ENCODE measurements at places on chromosomes 2 and 18.

DNA sequence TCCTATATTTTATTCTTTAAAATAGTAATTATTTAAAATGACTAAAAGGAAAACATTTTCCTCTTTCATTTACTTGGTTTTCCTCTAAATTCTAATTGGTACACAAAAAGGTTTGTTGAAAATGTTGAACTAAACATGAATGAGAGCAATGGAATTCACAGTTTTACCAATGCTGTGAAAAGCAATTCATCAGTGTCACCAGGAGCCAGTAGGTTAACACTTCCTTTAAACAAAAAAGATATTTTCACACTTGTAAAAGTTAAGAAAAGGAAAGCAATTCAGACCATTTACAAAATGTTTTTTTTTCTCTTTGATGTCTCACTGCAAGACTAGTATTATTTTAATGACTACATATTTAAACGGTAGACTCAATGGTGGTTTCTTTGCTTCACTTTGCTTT is 341.6 kb downstream of the RIT2 start:
- no peaks in the 10 kb centered on the region for H3K27me3 ChIP-seq
- H3K4me3 ChIP-seq, result no peak overlapping the region
- no peaks in the 10 kb centered on the region for H3K4me1 ChIP-seq
- no peak for DNase-seq
- H3K27ac ChIP-seq, result no peak overlapping the region
- H3K36me3 ChIP-seq, result no peaks in the 10 kb centered on the region

DNA sequence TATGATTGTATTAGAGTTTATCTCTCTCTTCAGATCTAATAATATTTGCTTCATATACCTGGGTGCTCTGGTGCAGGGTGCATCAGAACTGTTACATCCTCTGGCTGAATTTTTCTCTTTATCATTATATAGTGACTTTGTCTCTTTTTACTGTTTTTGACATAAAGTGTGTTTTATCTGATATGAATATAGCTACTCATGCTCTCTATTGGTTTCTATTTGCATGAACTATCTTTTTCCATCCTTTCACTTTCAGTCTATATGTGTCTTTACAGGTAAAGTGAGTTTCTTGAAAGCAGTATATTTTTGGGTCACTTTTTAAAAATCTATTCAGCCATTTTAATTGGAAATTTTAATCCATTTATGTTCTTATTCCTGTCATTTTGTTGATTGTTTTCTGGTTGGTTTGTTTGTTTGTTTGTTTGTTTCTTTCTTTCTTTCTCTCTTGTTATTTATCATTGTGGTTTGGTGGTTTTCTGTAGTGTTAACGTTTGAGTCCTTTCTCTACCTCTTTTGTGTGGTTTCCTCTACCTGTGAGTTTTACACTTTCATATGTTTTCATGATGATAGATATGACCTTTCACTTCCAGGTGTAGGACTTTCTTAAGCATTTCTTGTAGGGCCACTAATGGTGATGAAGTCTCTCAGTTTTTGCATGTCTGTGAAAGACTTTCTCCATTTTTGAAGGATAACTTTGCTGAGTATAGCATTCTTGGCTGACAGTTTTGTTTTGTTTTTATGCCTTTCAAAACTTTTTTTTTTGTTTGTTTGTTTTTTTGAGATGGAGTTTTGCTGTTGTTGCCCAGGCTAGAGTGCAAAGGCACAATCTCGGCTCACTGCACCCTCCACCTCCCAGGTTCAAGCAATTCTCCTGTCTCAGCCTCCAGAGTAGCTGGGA is 54.9 kb downstream of the CCNT2 start:
- no peaks in the 10 kb centered on the region for H3K36me3 ChIP-seq
- H3K27me3 ChIP-seq, result no peaks in the 10 kb centered on the region
- H3K4me1 ChIP-seq, result no peaks in the 10 kb centered on the region
- DNase-seq, result no peak
- no peak overlapping the region for H3K27ac ChIP-seq

DNA sequence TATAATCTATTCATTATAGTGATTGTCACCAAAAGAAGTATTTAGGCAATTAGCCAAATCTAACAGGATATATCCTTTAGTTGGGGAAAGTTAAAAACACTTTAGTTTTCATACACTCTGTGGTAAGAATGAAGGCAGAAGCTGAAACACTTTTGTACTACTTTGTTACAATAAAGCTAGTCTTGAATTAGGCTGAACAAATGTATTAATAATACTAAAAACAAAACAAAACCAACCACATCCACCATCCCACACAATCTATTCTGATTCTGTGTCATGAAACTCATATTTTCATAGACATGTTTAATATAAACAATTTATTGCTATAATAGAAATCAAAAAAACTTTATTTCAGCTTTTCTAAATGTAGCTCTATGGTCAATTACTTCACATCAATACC is 508.8 kb downstream of the ZEB2 start:
- H3K27ac ChIP-seq, result no peak overlapping the region
- no peak overlapping the region for H3K4me3 ChIP-seq
- no peak for DNase-seq
- no peaks in the 10 kb centered on the region for H3K27me3 ChIP-seq

DNA sequence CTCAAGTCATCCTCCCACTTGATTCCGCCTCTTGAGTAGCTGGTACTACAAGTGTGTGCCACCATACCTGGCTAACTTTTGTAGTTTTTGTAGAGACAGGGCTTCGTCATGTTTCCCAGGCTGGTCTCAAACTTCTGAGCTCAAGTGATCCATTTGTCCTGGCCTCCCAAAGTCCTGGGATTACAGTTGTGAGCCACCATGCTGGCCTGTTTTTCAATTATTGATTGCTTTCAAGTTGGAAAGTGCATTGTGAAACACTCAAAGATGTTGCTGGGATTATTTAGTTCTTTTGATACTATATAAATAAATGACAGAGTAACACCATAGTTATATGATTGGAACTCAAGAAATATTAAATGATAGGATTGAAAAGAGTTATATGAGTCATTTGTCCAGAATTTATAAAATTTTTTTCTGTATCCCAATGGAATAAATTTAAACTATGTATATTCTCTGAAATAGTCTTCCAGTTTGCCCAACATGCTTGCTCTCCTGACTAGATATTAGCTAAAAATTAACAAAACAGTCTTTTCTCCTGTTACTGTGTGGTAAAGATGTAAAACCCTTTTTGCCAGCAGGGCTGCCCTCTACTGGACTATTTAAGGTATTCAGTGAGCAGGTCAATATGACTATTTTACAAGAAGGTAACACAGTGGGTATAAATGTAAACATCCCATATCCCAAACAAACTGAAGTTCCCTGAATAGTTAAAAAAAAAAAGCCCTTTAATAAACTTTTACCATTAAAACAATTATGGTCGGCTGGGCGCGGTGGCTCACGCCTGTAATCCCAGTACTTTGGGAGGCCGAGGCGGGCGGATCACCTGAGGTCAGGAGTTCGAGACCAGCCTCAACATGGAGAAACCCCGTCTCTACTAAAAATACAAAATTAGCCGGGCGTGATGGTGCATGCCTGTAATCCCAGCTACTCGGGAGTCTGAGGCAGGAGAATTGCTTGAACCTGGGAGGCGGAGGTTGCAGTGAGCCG is 42.7 kb downstream of the ACSL3 start:
- no peaks in the 10 kb centered on the region for H3K27me3 ChIP-seq
- no peak overlapping the region for H3K4me3 ChIP-seq
- H3K27ac ChIP-seq, result no peak overlapping the region
- DNase-seq, result peak; percentile 3

DNA sequence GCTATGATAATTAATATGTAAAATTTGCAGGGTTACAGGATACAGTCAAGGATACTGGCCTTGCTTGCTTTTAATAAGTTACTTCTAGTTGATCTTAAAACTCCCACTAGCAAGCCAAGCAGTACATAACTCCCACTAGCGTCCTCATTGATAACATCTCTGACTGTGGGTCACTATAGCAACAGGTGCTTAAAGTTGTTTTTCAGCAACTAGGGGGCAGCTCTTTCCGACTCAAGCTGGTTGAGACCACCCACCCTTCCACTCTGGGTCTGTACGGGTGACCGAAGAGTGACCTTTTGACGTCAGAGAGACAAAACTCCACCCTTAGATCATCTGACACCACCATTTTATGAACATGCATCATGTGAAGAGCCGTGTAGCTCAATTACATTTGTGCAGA is 208.6 kb downstream of the MYO1B start:
- no peak for DNase-seq
- H3K36me3 ChIP-seq, result no peaks in the 10 kb centered on the region
- no peaks in the 10 kb centered on the region for H3K27me3 ChIP-seq

DNA sequence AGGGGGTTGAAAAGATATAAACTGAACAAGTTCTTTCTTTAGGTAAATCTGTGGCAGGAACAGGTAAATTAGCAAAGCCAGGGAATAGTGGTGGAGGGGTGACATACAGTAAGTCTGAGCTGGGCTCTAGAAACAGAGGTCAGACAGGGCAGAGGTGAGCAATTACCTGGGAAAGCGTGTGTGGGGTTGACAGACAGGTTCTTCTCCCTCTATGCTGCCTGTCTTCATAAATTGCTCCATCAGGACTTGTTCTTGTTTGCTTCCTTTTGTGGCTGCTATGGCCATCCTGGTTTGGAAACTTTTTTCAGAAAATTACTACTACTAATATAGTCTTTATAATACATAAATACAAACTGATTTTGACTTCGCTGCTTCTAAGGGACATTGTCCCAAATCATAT is 3.4 kb upstream of the ANKRD12 start:
- no peak for DNase-seq
- no peak overlapping the region for H3K4me3 ChIP-seq
- H3K4me1 ChIP-seq, result peaks cover 12% of the 10 kb centered on the region
- H3K27ac ChIP-seq, result peak overlapping the region; percentile 40
- no peaks in the 10 kb centered on the region for H3K27me3 ChIP-seq

- no peaks in the 10 kb centered on the region for H3K27me3 ChIP-seq
- no peak overlapping the region for H3K27ac ChIP-seq
- H3K4me3 ChIP-seq, result no peak overlapping the region
- no peaks in the 10 kb centered on the region for H3K36me3 ChIP-seq
Measured at GRCh38 chr2:33033606-33034081, 86.9 kb downstream of the LTBP1 start.

GRCh38 chr2:30417253-30417652 is 29.8 kb upstream of the LCLAT1 start:
- no peak for DNase-seq
- H3K36me3 ChIP-seq, result no peaks in the 10 kb centered on the region
- no peak overlapping the region for H3K27ac ChIP-seq

GRCh38 chr18:50711386-50711785 is 108.4 kb downstream of the MRO start:
- no peak for DNase-seq
- H3K36me3 ChIP-seq, result no peaks in the 10 kb centered on the region
- no peak overlapping the region for H3K4me3 ChIP-seq
- no peak overlapping the region for H3K27ac ChIP-seq
- no peaks in the 10 kb centered on the region for H3K27me3 ChIP-seq
- no peaks in the 10 kb centered on the region for H3K4me1 ChIP-seq

Measured in effector memory CD4-positive, alpha-beta T cell (primary cell).